Thoracic aorta (tissue), 2 donors: ENCODE measurements at places on chromosomes 7 and 10.

DNA sequence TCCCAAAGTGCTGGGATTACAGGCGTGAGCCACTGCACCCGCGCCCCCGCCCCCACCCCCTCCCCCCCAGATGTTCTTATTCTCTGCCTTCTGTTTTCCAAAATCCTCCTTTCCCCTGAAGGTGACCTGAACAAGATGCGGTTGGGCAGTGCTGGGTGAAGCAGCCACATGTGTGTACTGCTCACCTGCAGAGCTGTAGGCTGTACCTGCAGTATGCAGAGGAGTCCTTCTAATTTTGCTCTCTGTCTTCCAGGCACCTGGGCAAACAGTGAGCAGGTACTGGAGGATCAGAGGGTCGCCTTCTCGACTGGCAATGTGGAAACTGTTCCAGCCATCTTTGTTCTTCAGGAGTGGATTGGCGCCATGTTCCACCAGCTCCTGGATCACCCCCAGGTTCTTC is 2.1 kb downstream of the ANKRD16 start:
- no peak for DNase-seq

DNA sequence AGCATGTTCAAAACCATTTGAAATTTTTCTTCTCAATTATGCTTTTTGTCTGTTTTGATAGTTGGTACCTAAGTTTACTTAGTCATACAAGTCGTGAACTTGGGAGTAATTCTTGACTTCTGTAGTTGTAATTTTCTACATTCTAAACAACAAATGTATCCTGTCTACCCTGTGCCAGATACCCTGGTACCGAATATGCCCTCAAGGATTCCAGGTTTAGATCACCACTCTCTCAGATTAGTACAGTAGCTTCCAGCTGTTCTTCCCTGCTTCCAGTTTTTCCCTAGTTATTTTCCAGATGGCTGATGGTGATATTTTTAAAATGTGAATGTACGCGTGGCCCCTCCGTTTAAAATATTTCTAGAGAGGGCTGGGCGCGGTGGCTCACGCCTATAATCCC is 6.5 kb downstream of the STAM start:
- DNase-seq = no peak

DNA sequence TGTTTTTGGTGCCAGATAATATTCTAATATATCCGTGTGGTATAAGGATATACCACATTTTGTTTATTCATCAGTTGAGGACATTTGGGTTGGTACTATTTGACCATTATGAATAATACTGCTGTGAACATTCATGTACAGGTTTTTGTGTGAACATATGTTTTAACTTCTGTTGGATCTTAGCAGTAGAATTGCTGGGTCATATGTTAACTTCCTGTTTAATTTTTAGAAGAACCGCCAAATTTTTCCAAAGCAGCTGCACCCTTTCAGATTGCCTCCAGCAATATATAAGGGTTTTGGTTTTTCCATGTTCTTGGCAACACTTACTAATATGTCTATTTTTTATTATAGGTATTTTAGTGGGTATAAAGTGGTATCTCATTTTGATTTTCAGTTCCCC is 22.8 kb downstream of the VPS26A start:
- DNase-seq = no peak

- no peak for DNase-seq
These were observed 499.6 kb upstream of the PHF14 start for GRCh38 chr7:10474048-10474447.

DNA sequence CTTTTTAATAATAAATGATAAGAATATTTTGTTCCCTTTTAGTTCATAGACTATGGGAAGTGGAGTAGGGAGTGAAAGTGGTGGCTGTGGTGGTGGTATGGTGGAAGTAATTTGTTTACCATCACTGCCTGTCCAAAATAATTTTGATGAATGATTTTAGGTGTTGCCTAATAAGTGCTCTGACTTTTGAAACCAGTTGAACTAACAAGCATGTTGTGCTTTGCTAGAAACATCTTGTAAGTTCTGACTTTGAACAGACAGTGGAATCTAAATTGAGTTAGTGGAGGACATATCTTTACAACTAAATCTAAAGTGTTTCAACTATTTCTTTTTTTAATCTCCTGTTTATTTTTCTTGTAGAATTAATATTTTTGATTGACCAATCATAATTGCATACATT is 49.7 kb downstream of the ZEB1 start:
- DNase-seq = no peak

GRCh38 chr7:39130857-39131526 is 153.3 kb downstream of the POU6F2 start:
- DNase-seq = no peak

DNA sequence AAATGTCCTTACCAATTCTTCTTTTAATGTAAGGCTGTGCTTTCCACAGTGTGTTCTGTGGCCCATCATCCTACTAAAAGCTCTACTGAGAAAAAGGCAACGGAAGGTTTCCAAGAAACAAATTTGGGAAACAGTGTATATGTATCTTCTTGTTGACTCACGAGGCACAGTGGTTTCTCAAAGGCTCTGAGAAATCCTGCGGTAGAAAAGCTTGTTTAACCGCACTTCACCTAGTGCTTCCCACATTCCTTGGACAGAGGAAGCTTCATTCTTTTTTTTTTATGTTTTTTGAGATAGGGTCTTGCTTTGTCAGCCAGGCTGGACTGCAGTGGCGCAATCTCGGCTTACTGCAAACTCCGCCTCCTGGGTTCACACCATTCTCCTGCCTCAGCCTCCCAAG is 84.5 kb downstream of the TACC2 start:
- no peak for DNase-seq

DNA sequence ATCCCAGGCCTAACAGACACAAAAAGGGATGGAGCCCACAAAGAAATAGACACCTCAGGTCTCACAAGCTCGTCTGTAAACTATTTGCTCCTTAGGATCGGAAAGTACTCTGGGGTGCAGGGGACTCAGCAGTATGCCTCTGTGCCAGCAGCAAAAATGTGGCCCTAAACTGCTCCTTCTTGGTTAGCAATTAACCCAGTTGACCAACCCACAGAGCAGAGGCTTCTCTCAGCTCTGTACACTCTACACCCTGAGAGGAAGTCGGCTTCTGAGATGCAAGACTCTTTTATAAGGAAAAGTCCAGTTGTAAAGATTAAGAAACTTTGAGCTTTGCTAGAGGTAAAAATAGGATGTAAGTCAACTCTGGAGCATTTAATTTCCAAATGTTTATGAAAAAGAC is 156.3 kb upstream of the PRSS58 start:
- no peak for DNase-seq

GRCh38 chr10:20173046-20173445 is 356.8 kb downstream of the PLXDC2 start:
- DNase-seq = no peak
